Activated T-helper 2 cell treated with anti-CD3 and anti-CD28 coated beads, Interferon-gamma antibody, Interleukin-2, Interleukin-4, amounts not matched to agents 10 μg/mL and 5 μg/mL and 100 μg/mL, durations not matched to agents 14 hours and 24 hours and 36 hours (primary cell): ENCODE measurements at places on chromosomes 11 and 22. TPM values are rescaled to one million over a fixed set of nuclear protein-coding genes. Genes with fewer than 3 reads are reported as not detected.

The EFCAB6 gene
- total RNA-seq: 0.11 TPM in 1 of 2 replicates, not detected in the other

The TECTA gene
- 0.09 and 0.46 TPM in 2 replicates for total RNA-seq

The SLC17A6 gene
- not detected in 2 replicates for total RNA-seq

The FLRT1 gene
- total RNA-seq: not detected in 2 replicates

The CPSF7 gene
- total RNA-seq: 123 and 135 TPM in 2 replicates

The ESAM gene
- 0.18 and 0.23 TPM in 2 replicates for total RNA-seq

The GGA1 gene
- total RNA-seq: 69.3 and 71.2 TPM in 2 replicates

The C11orf42 gene
- not detected in 2 replicates for total RNA-seq

The FGF3 gene
- total RNA-seq: not detected in 2 replicates

The KRTAP5-7 gene
- total RNA-seq: 0.21 TPM in 1 of 2 replicates, not detected in the other
